ENCODE measurements at places on chromosomes 2 and 18.

DNA sequence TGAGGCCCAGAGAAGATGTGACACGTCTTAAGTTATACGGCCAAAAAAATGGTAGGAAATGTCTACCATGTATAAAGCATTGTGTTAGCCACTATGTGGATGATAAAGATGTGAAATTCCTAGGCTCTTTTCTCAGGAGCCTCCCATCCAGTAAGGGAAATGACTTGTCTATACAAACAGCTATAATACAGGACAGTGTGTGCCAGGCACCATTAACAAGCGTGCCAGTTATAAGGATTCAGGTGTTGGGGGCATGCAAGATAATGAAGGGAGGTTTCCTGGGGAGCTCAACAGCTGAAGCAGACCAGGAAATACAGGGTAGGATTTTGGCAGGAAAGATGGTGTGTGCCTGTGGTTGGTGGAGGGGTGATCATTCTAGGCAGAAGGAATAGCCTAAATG is 37.6 kb downstream of the ALPK2 start:
- no peak for DNase-seq

- DNase-seq: no peak
Measured at GRCh38 chr18:6579486-6579885, 150.0 kb upstream of the ARHGAP28 start.

GRCh38 chr2:41483982-41484857 is 563.6 kb upstream of the PKDCC start:
- no peak for DNase-seq

GRCh38 chr18:26403491-26403890 is 144.9 kb downstream of the KCTD1 start:
- DNase-seq: no peak

DNA sequence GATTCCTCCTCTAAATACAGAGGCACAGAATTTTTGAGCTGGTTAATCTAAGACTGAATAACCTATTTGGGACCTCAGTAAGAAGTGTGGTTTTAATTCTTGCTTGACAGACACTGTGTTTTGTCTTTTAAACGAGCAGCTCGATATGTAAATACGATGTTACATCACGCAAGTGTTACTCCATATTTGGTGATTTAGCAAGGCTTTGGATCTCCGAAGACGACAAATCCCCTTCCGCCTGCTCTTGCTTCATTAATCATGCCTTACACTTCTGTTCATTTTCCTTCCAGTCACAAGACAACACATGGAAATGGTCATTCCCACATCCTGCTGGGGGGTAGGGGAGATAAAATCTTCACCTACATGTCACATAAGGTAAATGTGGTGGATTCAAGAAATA is 9.4 kb downstream of the BCL11A start:
- no peak for DNase-seq

DNA sequence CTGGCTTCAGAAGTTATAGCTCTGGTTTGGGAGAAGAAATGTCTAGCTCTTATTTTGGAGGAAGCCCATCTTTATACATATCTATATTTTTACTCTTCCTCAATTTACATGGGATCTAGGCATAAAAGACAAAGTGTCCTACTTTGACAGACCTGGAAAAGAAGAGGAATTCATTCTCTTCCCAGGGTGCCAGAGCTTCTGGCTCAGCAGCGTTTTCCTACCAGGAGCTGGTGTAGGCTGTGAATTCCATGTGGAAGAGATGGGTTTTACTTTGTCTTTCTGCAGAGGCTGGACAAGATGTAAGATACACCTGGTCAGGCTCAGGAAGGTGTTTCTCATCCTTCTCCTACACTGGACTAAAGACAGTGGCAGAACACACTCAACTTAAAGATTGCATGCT is 50.2 kb upstream of the LYPD6B start:
- DNase-seq: no peak

Measured in neural progenitor cell (in vitro differentiated cells).